Astrocyte (in vitro differentiated cells and primary cell): ENCODE measurements at places on chromosomes 6 and 20. TPM values are rescaled to one million over a fixed set of nuclear protein-coding genes. Genes with fewer than 3 reads are reported as not detected.
A peak's percentile ranks its signal among the peaks of the same experiment; 100 is the strongest.

DNA sequence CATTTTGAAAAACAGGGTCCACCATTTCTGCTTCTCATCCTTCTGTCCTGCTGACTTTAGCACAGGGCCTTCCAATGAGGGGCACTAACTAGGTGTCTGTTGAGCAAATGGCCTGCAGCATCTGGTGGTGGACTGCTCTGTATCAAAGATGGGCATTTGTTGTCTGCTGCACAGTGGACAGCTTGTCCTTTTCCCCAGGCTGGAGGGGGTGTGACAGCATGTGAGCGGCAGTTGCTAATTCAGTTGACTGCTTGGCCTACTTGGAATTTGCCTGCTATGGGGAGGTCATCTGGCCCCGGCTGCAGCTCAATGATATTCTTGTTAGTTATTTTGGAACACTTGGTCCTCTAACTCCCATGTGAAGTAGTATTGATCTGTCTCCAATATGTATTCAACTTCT lies 93.7 kb downstream of the SH3BGRL2 start:
- no peak overlapping the region for H3K27ac ChIP-seq
- no peaks in the 10 kb centered on the region for H3K4me1 ChIP-seq
- no peaks in the 10 kb centered on the region for H3K27me3 ChIP-seq
- H3K36me3 ChIP-seq = no peaks in the 10 kb centered on the region

DNA sequence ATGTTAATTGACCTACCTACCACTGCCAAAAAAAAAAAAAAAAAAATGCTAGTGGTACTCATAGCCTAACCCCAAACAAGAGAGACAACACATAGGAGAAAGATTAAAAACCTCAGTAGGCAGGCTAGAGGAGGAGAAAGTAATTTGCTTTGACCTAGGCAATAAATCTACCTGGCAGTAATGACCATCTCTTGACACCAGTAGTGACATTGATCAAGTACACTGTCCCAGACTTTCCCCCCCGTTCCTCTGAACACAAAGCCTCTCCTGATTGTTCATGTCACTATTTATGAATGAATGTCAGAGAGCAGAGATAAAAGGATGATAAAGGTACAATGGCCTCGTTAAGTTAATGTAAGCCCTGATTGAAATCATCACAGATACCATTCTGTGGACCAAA lies 746.8 kb downstream of the CBLN4 start:
- no peaks in the 10 kb centered on the region for H3K4me1 ChIP-seq
- DNase-seq = no peak
- no peak overlapping the region for H3K27ac ChIP-seq
- no peaks in the 10 kb centered on the region for H3K36me3 ChIP-seq
- H3K27me3 ChIP-seq = no peaks in the 10 kb centered on the region

- no peak overlapping the region for H3K27ac ChIP-seq
- no peak overlapping the region for H3K4me3 ChIP-seq
- no peaks in the 10 kb centered on the region for H3K36me3 ChIP-seq
- H3K27me3 ChIP-seq = no peaks in the 10 kb centered on the region
- H3K4me1 ChIP-seq = peaks cover 26% of the 10 kb centered on the region
These were observed 49.9 kb downstream of the PXDC1 start for GRCh38 chr6:3701631-3702030.

GRCh38 chr6:114989279-114989964 lies 646.6 kb upstream of the HS3ST5 start:
- H3K27me3 ChIP-seq = no peaks in the 10 kb centered on the region
- H3K4me3 ChIP-seq = no peak overlapping the region
- no peaks in the 10 kb centered on the region for H3K4me1 ChIP-seq
- no peak for DNase-seq
- no peaks in the 10 kb centered on the region for H3K36me3 ChIP-seq
- H3K27ac ChIP-seq = no peak overlapping the region

DNA sequence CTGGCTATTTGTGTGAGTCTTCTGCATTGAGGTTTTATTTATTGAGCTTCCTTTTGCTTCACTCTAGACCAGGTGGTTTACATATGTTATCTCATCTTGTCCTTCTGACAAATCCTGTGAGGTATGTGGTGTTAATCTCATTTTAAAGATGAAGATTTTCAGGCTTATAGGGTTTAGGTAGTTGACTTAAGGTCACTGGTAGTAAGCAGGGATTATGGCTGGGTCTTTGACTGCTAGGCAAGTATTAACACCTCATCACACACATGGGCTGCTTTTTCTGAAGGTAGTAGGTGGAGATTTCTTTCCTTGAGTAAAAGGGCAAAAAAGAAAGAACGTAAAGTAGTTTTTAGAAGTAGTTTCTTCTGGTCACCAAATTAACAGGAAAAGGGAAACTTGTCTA lies 72.6 kb downstream of the CDKAL1 start:
- no peak overlapping the region for H3K27ac ChIP-seq
- no peaks in the 10 kb centered on the region for H3K27me3 ChIP-seq
- no peaks in the 10 kb centered on the region for H3K36me3 ChIP-seq
- DNase-seq = no peak
- peaks cover 4% of the 10 kb centered on the region for H3K4me1 ChIP-seq

The ADGRF1 gene
- 0.05 and 0.25 TPM in 2 replicates for total RNA-seq

- no peaks in the 10 kb centered on the region for H3K27me3 ChIP-seq
- no peak for DNase-seq
- H3K4me1 ChIP-seq = peaks cover 13% of the 10 kb centered on the region
These were observed 213.5 kb upstream of the SNX9 start for GRCh38 chr6:157609556-157609955.

The LGSN gene
- 0.25 and 0.36 TPM in 2 replicates for total RNA-seq

- no peaks in the 10 kb centered on the region for H3K27me3 ChIP-seq
- H3K36me3 ChIP-seq = peaks cover 3% of the 10 kb centered on the region
- H3K4me1 ChIP-seq = peaks cover 3% of the 10 kb centered on the region
- no peak for DNase-seq
- H3K27ac ChIP-seq = no peak overlapping the region
- H3K4me3 ChIP-seq = no peak overlapping the region
These were observed 74.7 kb downstream of the LAMA4 start for GRCh38 chr6:112179631-112180030.

The AIG1 gene
- total RNA-seq = 34.1 and 35.2 TPM in 2 replicates

DNA sequence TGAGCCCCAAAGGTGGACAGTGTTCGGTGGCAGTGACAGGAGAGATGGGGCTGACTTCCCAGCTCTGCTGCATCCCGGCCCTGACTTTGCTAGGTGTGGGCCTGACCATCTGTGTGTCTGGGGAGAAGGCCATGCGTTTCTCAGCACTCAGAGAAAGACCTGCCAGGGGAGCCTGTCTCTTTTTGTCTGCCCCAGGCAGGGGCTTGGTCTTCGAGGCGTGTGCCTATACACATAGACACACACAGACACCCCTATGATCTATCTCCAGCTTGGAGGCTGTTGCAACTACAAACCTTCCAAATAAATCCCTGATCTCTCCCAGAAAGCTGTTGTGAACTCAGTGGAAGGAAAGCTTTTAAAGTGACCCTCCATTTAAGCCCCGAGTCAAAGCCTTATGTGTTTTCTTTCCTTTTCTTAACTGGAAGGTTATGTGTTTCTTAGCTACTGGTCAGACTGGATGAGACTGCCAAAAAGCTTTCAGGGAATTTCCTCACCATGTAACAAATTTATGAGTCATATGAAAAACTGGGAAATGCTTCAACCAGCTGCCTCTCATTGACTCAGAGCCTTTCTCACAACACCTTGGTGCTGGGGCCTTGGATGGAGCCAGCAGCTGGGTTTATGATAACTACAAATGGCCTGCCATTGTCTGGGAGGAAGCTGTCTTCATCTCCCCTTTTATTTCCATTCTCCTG lies 102.6 kb downstream of the CDC5L start:
- H3K4me1 ChIP-seq = peaks cover 48% of the 10 kb centered on the region
- H3K27me3 ChIP-seq = no peaks in the 10 kb centered on the region
- H3K4me3 ChIP-seq = peak overlapping the region; percentile 4
- H3K27ac ChIP-seq = peak overlapping the region; percentile 97
- DNase-seq = peak; percentile 99

DNA sequence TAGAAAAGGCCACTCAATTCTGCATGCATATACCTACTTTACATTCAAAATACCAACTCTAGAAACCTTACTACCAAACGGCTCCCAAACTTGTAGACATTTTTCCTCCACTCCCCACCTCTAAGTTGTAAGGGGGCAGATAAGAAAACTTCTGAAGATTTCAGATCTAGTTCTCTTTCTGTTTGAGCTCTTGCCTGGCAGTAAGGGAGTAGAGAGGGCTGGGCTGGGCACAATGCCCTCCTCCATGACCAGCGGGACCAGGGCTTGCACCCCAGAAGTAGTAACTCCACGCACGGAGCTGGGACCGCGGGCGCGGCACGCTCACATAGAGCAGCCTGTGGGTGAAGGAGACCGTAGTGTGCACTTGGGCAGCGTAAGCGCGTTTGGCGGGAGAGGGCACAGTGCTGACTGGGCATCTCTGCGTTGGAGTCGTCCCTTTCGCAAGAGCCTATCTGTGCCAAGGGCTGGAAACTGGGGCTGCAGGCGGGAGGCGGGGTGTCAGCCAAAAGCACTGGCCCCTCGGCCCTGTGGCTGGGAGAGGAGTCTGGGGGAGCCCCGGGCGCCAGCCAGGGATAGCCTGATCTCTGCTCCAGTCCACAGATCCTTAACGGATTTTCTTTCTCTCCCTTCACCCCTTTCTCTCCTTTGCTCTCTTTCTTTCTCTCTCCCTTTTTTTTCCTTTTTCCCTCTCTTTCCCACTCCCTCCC lies 32.4 kb downstream of the PHACTR1 start:
- H3K27ac ChIP-seq = no peak overlapping the region
- no peak overlapping the region for H3K4me3 ChIP-seq
- no peaks in the 10 kb centered on the region for H3K4me1 ChIP-seq
- H3K27me3 ChIP-seq = peaks cover 17% of the 10 kb centered on the region
- peak; percentile 8 for DNase-seq

GRCh38 chr6:38755207-38755606 lies 40.1 kb downstream of the DNAH8 start:
- no peak for DNase-seq
- H3K4me1 ChIP-seq = no peaks in the 10 kb centered on the region
- H3K36me3 ChIP-seq = no peaks in the 10 kb centered on the region
- no peaks in the 10 kb centered on the region for H3K27me3 ChIP-seq
- H3K27ac ChIP-seq = no peak overlapping the region

The USP49 gene
- 3.8 and 5.5 TPM in 2 replicates for total RNA-seq

The AIF1 gene
- total RNA-seq = not detected in 2 replicates

DNA sequence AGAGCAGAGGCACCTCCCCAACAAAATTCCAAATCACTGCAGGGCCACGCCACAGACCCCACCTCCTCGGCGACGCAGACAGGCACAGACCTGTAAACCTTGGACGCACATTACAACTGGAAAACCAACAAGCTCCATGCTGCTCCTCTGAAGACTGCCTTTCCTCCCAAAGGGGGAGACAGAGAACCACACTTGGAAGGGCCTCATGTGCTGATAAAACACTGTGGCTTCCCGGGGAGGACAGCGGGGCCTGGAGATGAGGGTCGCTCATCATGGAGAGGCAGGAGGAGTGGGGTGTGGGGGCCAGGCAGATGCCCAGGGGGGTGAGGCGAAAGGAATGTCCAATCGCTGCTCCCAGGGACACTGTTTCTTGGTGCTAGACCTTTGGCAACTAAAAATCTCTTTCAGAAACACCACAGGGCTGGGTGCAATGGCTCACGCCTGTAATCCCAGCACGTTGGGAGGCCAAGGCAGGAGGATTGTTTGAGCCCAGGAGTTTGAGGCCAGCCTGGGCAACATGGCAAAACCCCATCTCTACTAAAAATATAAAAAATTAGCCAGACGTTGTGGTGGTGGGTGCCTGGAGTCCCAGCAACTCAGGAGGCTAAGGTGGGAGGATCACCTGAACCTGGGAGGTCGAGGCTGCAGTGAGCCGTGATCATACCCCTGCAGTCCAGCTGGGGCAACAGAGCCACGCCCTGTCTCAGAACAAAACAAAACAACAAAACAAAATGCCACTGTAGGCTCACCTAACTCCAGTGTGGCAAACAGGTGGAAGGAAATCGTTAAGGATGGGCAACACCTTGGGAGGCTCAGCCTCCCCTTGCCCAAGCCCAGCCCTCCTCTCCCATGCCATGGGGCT lies 53.8 kb downstream of the ABHD12 start:
- DNase-seq = peak; percentile 29
- no peak overlapping the region for H3K4me3 ChIP-seq
- no peaks in the 10 kb centered on the region for H3K4me1 ChIP-seq
- no peak overlapping the region for H3K27ac ChIP-seq

DNA sequence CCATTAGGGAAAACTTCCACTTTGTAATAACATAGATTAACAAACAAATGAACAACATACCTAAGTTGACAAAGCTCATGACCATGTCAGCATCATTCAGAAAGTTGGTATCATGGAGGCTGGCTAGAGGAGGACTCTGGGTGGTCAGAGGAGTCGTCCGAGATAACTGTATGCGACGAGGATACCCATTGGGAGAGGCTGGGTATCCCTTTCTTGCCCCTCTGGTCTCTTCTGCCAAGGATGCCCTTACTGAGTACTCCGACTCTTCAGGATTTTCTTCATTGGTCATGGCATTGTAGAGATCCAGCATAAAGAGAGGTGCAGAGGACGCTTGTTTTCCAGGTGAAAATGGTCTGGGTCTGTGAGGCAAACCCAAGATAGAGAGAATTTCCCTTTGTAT lies 1.1 kb downstream of the BMP5 start:
- H3K36me3 ChIP-seq = no peaks in the 10 kb centered on the region
- H3K4me1 ChIP-seq = no peaks in the 10 kb centered on the region
- no peaks in the 10 kb centered on the region for H3K27me3 ChIP-seq
- DNase-seq = no peak
- H3K4me3 ChIP-seq = no peak overlapping the region

The RNF182 gene
- total RNA-seq = 5.4 and 8.3 TPM in 2 replicates

GRCh38 chr20:14902432-14903089 lies 565.1 kb upstream of the FLRT3 start:
- no peak overlapping the region for H3K27ac ChIP-seq
- H3K27me3 ChIP-seq = no peaks in the 10 kb centered on the region
- H3K36me3 ChIP-seq = no peaks in the 10 kb centered on the region
- DNase-seq = no peak

DNA sequence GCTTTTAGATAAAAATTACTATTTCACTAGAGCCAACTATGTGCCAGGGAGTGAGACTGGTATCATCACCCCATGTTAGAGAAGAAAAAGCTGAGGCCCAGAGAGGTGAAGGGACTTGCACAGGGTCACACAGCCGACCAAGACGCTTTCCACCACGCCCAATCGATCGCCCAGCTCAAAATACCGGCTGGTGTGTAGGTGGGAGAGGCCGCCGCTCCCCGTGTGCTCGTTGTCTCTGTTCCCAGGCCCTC lies 253 bp upstream of the SNPH start:
- peaks cover 2% of the 10 kb centered on the region for H3K27me3 ChIP-seq
- no peak overlapping the region for H3K27ac ChIP-seq
- DNase-seq = no peak
- H3K4me1 ChIP-seq = peaks cover 10% of the 10 kb centered on the region
- peak overlapping the region; percentile 65 for H3K4me3 ChIP-seq
